ENCODE measurements at places on chromosomes 3 and 15.
A peak's percentile ranks its signal among the peaks of the same experiment; 100 is the strongest.

GRCh38 chr3:54353546-54353945 is 231.2 kb downstream of the CACNA2D3 start:
- DNase-seq, result no peak

GRCh38 chr3:184801241-184801785 is 10.7 kb upstream of the VPS8 start:
- no peak for DNase-seq

DNA sequence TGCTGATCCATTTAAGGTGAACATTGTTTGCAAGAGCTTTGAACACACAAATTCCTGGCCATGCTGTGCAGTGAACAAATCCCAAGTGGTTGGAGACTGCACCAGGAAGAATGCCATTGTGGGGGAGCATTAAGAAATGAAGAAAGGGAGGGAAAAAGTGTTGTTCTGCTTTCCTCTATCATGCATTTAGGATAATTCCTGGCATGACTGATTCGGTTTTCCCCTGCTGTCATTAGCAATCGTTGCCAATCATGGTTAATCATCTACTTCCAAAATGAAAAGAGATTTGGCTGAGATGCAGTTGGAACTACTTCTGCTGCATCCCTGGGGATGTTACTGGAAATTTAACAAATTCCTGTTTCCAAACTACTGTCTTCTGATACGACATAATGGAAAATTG is 73.7 kb upstream of the ZPLD1 start:
- DNase-seq, result no peak

- DNase-seq, result no peak
These were observed 37.8 kb downstream of the LSM3 start for GRCh38 chr3:14216257-14217048.

- no peak for DNase-seq
These were observed 68.6 kb downstream of the ADCY5 start for GRCh38 chr3:123380261-123380660.

GRCh38 chr15:67746022-67746421 is 79.3 kb upstream of the SKOR1 start:
- no peak for DNase-seq

GRCh38 chr3:186896875-186897274 is 33.5 kb upstream of the ST6GAL1 start:
- no peak for DNase-seq

DNA sequence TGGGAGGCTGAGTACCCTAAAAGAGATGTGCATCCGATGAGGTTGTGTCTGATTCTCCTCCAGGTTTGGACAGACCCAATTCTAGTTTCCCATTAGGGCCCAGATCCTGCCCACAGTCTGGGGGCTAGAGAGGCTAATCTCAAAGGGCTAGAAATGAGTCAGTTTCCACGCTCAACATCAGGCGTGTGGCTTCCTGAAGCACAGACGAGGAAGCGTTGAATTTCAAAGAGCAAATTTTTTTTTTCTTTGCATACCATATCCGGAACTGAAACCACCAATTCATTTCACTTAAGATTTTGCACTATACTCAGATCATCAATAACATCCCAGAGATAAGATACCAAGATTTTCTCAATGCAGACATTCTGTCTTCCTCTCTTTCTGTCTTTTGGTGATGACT is 173.8 kb upstream of the BCL6 start:
- peak; percentile 28 for DNase-seq

DNA sequence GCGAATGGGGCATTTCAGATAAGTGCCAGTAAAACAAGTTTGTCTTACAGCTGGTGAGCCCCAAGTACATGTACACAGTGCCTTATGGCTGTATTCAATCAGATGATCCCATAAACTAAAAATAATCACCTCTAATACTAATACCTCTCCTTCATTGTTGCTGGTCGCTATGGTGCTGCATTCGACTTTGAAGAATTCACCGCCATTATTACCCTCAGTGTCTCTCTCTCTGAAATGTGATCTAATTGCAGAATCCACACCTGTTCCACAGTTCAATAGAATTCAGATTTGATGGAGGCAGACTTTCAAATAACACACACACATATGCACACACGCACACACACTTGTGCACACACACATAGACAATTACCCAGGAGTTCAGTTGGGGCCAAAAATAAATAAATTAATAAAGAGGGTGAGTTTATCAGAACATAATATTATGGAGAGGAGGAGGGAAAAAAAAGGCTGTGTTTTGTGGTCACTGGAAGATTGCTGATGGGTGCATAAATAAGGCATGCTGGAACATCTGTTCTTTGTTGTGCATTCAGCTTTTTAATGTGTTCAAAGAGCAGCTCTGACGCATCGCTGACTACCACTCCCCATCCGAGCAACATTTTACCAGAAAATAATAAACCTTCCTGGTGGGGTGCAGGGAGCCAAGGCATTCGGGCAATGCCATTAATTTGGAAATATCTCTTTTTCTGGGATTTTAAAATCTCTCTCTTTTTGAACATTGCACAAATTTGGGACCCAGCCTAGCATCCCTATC is 235.7 kb downstream of the SATB1 start:
- no peak for DNase-seq

GRCh38 chr3:69855436-69856162 is 116.3 kb downstream of the MITF start:
- no peak for DNase-seq

DNA sequence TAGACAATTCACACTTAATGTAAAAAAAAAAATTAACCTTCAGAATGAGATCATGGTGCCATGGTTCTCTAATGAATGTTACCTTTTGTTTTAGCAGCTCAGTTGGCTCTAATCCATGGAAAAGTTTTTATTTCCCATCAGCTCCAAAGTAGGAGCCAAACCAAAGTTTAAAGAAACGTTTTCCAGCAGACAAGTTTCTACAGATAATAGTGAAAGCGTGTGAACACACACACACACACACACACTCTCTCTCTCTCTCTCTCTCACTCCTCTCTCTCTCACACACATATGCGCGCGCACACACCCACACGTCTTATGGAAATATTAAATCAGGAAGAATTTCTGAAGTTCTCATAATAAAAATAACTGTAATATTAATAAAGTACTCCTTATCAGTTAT is 46.9 kb downstream of the MBNL1 start:
- DNase-seq, result no peak

DNA sequence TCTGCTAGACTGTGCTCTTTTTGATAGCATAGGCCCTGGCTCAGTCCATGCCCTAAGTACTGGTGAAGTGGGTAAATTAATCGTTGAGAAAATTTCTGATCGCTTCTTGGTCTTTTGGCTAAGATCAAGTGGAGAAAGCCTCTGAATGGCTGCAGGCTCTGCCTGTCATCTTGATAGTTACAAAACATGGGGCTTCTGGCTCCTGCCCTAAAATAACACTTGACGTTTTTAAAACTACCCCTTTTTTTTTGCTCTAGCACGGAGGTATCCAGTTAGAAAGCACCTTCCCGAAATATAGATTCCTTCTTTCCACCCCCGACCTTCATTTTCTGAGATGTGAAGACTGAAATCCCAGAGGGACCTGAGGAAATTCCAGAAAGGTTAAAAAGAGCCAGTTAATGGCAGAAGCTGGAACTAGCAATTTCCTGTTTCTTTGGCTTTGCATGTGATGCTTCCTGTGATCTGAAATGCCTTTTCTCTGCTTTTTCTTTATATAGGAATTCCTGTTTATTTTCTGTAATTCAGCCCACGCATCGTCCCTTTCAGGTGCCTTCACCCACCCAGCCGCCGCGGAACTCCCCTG is 799 bp upstream of the C2CD4B start:
- no peak for DNase-seq

DNA sequence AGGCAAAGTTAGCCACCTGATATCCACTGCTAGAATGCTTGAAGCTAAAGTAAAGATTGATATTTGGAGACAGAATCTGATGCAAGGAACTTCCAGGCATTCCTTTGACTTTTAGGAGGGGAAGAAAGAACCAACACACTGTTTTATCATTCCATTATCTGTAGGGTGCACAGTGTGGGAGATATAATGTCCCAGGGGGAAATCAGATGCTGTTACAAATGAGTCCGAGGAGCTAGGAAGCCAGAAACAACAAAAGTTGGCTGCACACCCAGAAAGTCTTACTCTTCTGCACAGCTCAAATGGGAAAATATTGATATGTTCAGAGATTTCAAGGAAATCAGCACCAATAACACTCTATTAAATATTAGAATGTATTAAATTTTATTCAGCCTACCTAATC is 113.6 kb upstream of the ROBO1 start:
- DNase-seq, result no peak

- no peak for DNase-seq
These were observed 319.5 kb downstream of the THSD4 start for GRCh38 chr15:71434774-71435173.

GRCh38 chr3:46466871-46467403 is 2.2 kb upstream of the LTF start:
- no peak for DNase-seq

DNA sequence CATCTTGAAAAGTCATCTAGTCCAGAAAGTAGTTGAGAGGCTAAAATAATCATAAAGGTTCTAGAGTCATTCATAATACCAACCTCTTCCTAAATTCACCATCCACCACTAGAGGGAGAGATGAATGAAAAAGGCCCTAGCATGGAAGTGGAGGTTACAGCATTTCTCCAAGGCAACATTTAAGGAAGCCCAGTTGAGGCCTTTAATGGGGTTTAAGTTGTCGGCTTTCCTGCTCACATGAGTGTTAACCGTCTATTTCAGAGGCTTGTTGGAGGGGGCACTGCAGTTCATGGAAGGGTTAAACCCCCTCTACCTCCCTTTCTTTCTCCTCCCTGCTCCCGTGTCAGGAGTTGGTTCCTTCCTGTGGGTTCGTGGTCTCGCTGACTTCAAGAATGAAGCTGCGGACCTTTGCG is 3.8 kb upstream of the SLCO3A1 start:
- no peak for DNase-seq

GRCh38 chr15:65189102-65189740 is 4.1 kb upstream of the CLPX start:
- DNase-seq, result no peak

GRCh38 chr15:101188637-101189408 is 63.0 kb downstream of the CHSY1 start:
- no peak for DNase-seq

DNA sequence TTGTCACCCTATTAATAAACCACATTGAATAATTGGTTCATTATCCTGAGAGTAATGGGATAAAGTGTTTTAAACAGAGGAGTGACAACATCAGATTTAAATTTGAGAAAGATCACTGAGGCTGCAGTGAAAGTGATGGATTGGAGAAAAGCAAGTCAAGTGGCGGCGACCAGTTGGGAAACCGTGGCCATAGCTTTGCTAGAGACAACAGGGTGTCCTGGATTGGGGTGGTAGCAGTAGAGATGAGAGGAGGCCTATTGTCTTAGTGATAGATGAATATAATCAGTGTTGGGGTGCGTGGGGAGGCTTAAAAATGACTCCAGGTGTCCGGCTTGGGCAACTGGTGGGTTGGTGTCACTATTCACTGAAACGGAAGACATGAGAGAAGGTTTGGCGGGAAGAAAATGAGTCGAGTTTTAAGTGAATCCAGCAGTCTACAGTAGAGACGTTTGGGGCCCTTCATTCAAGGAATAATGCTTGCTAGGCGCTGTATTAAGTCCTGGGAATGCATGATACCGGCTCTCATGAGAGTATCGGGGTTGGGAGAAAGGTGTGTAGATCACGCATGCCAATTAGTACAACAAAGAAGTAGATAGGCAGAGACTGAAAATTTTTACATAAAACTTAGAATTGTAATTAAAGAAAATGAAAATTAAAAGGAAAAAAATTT is 819 bp downstream of the NEK4 start:
- no peak for DNase-seq

GRCh38 chr15:31298707-31299172 is 27.9 kb upstream of the KLF13 start:
- no peak for DNase-seq

DNA sequence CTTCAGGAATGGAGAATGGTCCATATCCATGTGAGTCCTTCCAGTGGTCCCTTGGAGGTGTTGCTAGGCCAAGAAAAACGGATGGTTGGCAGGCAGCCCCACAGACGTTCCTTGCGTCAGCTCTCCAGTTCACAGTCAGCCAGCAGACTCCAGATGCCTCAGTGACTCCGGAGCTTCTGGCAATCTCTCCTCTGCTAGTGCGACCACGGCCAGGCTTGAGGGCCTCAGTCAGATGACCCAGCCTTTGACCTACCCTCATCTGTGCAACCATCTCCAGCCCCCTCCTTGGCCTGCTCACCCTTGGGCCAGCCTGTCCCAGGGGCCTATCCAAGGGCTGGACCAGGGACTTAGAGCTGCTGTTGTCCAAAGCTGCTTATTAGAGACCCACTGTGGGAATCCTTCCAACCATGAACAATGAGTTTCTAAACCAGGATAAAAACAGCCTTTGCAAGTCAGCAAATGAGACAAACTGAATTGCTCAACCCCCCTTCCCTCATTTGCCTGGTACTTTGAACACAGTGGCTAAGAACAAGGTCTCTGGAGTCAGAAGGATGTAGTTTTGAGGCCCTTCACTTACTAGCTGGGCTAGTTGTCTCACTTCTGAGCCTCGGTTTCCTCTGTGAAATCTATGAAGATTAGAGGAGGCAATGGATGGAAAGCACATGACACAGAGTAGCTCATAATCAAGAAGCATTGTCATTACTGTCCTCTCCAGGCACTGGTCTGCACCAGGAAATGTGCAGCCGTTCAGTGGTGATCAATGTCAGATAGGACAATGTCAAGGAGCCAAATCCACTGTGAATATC is 44.8 kb downstream of the ANP32A start:
- no peak for DNase-seq

DNA sequence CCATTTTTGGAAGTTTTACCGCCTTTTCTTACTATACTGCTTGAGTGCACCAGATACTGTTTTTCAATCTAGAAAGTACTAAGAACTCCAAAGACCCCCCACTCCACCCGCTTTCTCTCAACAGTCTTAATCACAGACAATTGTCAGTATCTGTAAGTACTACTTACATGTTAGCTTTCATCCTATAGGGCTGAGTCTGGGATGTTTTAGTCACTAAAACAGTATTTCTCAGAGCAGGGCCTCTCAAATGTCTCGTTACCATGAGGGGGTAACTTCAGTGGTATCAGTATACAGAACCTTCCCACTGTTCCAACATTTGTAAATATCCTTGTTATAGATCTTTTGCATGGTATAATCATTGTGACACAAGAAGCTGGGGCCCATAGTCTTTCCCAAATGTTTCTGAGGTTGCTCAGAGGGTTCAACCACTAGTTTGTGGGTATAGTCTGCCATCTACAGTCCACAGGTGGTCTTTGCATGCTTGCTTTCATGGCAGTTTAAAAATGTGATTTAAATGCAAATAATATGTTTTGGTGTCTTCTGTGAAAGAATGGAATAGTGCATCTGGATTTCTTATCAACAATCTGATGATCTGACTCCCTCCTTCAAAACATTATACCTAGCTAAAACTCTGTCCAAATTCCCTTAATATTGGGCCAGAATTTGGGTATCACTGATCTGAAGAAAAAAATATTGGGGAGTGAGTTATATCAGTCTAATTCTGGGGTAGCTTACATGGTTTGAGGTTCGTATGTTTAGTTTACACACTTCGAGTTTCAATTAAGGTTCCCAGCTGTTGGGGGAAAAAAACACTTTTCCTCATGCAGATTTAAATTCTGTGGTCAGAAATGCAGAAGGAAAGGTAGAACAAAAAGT is 18.0 kb upstream of the DNAJC13 start:
- no peak for DNase-seq

- no peak for DNase-seq
These were observed 250.6 kb upstream of the ROBO1 start for GRCh38 chr3:80018375-80018774.

- no peak for DNase-seq
These were observed 135.0 kb upstream of the WNT5A start for GRCh38 chr3:55622116-55622515.

GRCh38 chr15:80152896-80153876 is at the start of gene FAH:
Gene FAH, plus strand, starts transcription at chr15:80152999. Its CDS starts 56 bp downstream, at chr15:80153055.
- no peak for DNase-seq
